T-helper 2 cell (primary cell): ENCODE measurements at places on chromosomes 7 and 10.

GRCh38 chr10:122740640-122741039 lies 41.0 kb upstream of the C10orf120 start:
- DNase-seq: no peak

GRCh38 chr10:50636618-50637579 lies 13.1 kb upstream of the SGMS1 start:
- peak; percentile 64 for DNase-seq

DNA sequence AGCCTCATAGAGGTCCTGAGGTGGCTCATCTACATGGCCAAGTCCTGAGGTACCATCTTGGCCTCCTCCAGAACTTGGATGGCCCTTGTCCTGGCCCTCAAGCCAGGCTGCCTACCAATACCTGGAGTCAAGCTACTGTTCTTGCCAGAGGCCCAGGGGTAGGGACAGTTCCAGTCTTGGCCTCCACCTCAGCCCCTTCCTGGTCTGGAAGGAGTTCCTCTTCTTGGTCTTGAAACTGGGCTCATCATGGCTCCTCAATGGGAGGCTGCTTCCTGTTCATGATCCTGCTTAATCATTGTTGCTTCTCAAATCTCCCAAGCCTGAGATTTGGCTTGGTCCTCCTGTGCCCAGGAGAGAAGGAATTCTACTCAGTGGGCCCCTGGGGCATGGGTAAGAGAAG lies 3.9 kb downstream of the HPS6 start:
- no peak for DNase-seq

- no peak for DNase-seq
Observed at GRCh38 chr7:30805931-30806330, 34.7 kb downstream of the MINDY4 start.

GRCh38 chr10:47024399-47025252 lies 113.4 kb downstream of the PTPN20 start:
- DNase-seq: peak; percentile 40

DNA sequence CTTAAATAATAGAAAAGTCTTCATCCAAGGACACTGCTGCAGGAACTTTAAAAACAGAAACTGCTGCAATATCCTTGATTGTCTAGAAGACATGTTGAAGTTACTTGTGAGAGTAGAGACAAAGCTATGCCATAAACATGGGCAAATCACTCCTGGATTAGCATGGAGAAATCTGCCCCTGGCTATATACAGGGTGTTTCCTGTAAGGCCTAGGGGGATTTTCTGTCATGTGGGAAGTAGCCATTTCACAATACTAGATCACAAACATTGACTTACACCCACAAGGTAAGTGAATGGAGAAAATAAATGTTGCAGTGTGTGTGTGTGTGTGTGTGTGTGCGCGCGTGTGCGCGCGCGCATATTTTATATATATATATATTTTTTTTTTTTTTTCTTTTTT lies 35.2 kb upstream of the PDK4 start:
- DNase-seq: no peak

DNA sequence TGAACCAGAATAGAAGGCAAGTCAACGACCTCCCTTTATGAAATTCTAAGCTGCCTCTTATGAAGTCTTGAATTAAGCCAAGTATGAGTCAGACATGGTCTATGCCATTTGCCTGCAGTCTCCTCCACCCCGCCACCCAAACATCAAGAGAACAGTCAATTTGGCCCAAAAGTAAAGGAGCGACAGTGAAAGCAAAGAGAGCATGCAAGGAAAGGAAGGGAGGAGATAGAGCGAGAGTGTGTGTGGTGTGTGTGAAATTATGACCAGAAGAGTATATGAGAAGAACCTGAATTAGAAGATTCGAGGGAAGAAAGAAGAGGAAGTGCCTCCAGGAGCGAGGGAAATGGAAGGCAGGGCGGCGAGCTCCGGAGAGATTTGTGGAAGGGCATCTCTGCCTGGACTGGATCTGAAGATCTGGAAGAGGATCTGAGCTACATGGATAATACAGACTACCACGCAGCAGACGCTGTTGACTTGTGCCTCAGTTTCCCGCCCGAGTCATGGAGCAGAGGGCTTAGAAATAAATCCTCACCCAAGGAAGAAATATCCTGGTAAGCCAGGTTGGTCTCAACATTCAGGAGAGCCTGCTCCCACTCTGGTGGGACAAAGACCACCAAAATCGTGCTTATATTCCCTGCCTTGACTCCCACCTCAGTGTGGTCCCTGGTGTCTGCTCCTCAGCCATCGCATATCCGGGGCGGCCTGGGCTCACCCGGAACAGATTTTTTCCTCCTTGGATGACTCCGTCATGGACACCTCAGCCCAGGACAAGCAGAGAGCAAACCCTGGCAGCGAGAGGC lies 459 bp downstream of the ZDHHC6 start:
- DNase-seq: no peak

- DNase-seq: no peak
Observed at GRCh38 chr7:47147213-47147631, 434.7 kb downstream of the TNS3 start.
